Activated CD4-positive, alpha-beta memory T cell treated with anti-CD3 and anti-CD28 coated beads for 36 hours (primary cell): ENCODE measurements at places on chromosomes 1 and 21.

DNA sequence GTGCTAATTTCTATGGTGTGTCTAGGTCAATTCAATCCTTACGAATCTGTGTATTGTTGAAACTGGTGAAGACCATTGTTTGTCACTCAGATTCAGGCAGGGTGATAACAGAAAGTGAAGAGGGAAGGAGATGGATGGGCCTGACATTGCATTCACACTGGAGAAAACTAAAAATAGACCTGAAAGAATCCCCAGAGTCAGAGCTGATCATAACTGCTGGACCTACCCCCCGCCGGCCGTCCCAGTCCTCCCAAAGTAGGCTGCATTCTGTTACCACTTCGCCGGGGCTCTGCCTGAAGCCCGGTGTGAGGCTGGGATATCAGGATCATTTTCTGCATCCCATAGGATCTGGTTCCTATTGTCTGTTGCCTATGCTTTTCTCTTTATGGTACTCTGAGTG lies 121.1 kb downstream of the NUF2 start:
- DNase-seq, result no peak
- no peaks in the 10 kb centered on the region for H3K4me1 ChIP-seq
- no peak overlapping the region for H3K4me3 ChIP-seq
- H3K27ac ChIP-seq, result no peak overlapping the region

- H3K36me3 ChIP-seq, result no peaks in the 10 kb centered on the region
- peaks cover 6% of the 10 kb centered on the region for H3K4me1 ChIP-seq
- H3K27ac ChIP-seq, result no peak overlapping the region
- no peaks in the 10 kb centered on the region for H3K27me3 ChIP-seq
Measured at GRCh38 chr21:42731264-42732032, 78.0 kb downstream of the PDE9A start.

DNA sequence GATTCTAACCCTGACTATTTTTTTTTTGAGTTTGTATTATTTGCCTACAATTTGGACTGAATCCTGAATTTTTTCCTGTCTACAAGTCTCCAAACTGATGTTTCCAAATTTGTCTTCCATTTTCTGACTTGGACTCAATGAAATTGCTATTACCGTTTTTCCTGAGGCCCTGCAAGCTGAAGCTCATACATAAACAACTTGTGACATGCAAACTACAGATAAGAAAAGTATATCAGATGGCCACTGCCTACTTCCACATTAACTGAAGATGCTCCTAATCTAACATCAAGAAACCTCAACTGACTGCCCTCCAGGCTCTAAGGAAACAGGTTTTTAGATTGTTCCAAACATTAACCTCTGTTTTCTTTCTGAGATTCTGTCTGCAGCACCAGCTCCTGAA lies 51.1 kb upstream of the KLHDC7A start:
- peaks cover 15% of the 10 kb centered on the region for H3K27me3 ChIP-seq
- H3K4me3 ChIP-seq, result no peak overlapping the region
- DNase-seq, result no peak
- H3K4me1 ChIP-seq, result no peaks in the 10 kb centered on the region

DNA sequence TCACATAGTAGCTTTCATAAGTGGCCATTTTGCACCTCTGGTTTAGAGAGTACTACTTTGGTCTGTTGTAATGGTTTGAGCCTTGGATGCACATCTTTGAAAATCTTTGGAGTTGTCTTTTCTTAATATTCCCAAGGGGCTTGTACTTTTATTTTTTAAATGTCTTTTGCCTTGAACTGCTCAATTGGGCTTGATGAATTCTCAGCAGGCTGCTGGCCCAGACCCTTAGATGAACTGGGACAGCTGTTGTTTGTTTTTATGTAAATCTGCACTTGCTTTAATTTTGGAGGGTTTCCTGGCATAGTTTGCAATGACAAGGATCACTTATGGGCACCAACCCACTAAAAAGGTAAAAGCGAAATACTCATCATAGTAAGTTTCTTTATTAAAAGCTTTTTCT lies 24.9 kb downstream of the NGF start:
- no peaks in the 10 kb centered on the region for H3K36me3 ChIP-seq
- no peak overlapping the region for H3K27ac ChIP-seq
- no peaks in the 10 kb centered on the region for H3K4me1 ChIP-seq

DNA sequence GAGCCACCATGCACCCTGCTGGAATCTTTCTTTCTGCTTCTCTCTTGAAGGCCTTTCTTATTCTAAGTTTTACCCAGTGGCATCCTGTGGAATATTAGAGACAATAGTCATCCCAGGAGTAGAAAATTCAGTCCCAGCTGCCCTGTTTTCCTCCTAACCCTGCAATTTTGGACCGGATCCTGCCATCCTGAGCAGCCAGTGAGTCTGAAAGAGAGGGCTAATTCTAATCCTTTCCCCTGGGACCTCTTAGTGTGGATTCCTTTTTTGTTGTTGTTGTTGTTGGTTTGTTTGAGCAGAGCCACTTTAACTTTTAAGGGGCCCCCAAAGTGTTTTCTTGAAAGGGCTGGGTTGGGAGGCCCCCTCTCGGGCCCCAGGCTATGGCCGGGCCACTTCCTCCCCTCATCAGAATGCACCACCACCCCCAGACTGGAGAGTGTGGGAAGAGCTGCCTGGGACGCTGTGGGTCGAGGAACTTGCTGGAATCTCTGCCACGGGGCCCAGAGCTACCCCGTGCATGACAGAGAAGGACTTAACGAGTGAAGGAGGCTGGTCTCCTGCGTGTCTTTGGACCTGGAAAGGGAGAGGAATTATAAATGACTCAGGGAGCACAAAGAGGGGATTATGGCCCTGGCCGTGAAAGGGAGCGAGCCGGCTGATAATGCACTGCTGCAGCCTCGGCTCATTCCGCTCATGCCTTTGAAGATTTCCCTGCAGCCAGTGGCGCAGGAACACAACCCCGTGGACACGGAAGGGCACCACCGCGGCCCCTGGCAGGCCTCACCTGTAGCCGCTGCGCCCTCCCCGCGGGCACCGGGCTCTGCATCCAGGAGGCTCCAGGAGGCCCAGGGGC lies 81.0 kb upstream of the AKT3 start:
- no peak for DNase-seq
- peaks cover 21% of the 10 kb centered on the region for H3K27me3 ChIP-seq
- peaks cover 5% of the 10 kb centered on the region for H3K36me3 ChIP-seq
- no peak overlapping the region for H3K27ac ChIP-seq
- no peak overlapping the region for H3K4me3 ChIP-seq

DNA sequence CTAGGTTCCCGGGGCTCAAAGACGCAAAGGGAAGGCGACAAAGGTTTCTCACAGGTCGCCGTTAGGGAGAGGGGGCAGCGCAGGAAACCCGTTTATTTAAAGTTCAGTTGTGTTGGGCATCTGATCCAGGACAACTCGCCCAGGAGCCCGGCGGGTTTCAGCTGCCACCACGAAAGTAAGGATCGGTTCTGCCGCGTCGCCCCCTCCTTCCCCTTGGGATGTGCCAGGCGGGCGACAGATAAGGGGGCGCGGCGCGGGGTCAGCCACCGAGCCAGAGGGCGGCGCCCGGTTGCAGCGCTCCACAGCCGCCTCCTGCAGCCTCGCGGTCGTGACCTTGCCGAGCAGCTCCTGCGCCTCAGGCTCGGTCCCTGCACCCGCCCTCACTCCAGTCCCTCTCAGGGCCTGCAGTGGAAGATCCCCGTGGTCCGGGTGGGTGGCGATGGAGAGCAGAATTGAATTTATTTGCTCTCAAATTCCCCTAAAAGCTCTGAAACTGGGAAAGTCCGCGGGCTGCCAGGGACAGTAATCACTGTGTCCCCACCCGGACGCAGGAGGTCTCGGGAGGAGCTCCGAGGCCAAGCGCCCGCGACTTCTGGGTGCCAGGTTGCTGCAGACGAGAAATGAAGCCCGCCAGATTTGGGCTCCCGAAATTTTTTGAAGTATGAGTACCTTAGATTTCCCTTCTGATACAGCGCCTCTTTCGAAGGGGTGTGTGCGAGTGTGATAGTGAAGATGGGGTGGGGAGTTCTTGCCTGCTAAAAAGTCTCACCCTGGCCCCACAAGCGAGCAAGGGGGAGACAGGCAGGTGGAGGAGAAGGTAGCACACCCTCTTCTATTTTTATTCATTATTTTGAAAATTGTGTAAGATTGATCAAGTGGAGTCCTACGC lies 28.4 kb upstream of the NFIA start:
- H3K4me3 ChIP-seq, result peak overlapping the region; percentile 69
- H3K27me3 ChIP-seq, result peaks cover 59% of the 10 kb centered on the region
- DNase-seq, result peak; percentile 41
- H3K36me3 ChIP-seq, result no peaks in the 10 kb centered on the region
- peaks cover 31% of the 10 kb centered on the region for H3K4me1 ChIP-seq
- no peak overlapping the region for H3K27ac ChIP-seq

GRCh38 chr1:26724926-26725325 lies 29.1 kb downstream of the ARID1A start:
- H3K4me3 ChIP-seq, result no peak overlapping the region
- no peaks in the 10 kb centered on the region for H3K27me3 ChIP-seq
- H3K36me3 ChIP-seq, result peaks cover 8% of the 10 kb centered on the region
- H3K27ac ChIP-seq, result peak overlapping the region; percentile 59
- peaks cover 95% of the 10 kb centered on the region for H3K4me1 ChIP-seq

DNA sequence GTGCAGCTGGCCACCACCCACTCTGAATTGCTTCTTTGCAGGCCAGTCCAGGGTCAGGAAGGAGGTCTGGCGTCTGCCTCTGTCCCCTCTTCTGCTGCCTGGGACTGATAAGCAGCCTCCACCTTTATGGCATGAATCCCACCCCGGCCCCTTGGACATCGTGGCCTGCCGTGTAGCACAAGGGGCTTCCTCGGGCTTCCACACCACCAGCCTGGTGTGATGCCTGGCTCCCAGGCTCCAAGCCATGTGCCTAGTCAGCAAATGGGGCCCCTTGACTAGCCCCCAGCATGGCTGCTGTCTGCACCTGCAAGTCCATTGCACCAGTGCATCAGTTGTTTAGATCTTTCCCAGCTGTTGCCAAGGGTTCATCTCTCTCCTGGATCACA lies 9.9 kb upstream of the ARF1 start:
- no peaks in the 10 kb centered on the region for H3K36me3 ChIP-seq
- no peaks in the 10 kb centered on the region for H3K27me3 ChIP-seq
- DNase-seq, result no peak
- H3K4me1 ChIP-seq, result no peaks in the 10 kb centered on the region

GRCh38 chr1:172818841-172819527 lies 160.1 kb downstream of the FASLG start:
- peak; percentile 69 for DNase-seq
- H3K4me3 ChIP-seq, result peak overlapping the region; percentile 4
- H3K27ac ChIP-seq, result peak overlapping the region; percentile 63
- peaks cover 24% of the 10 kb centered on the region for H3K4me1 ChIP-seq

DNA sequence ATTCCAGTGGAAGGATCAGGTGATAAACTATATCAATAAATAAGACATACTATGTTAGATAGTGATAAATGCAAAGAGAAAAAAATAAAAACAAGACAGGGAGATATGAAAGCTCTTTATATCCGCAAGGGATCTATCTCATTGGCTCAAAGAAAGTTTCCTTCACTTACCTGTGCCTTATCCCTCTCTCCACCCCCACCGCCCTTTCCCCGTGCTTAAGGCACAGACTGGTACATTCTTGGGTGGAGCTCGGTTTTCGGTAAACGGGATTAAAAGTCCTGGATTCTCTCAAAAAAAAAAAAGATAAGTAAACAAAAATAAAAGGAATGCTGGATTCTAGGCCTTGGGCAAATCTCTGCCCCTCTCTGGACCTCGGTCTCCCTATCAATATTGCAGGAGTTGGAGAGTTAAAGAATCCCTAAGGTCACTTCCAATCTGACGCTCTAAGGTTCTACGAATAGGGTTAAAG lies 593 bp upstream of the DNAJC16 start:
- peak overlapping the region; percentile 89 for H3K4me3 ChIP-seq
- peaks cover 48% of the 10 kb centered on the region for H3K4me1 ChIP-seq
- peak overlapping the region; percentile 99 for H3K27ac ChIP-seq
- H3K27me3 ChIP-seq, result no peaks in the 10 kb centered on the region
- DNase-seq, result peak; percentile 21
- H3K36me3 ChIP-seq, result no peaks in the 10 kb centered on the region

DNA sequence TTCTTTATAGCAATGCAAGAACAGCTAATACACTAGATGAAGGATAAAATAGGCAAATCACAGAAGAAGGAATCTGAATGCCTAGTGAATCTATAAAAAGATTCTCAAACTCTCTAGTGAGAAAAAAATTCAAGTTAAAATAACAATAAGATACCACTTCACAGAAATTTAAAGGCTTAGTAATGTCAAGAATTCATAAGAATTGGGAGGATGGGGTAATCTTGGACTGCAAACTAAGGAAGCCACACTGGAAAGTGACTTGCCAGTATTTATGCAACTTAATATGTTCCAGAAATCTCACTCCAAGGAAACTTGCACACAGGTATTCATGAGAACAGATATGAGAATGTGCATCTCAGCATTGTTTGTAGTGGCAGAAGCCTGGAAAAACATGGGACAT lies 38.9 kb upstream of the PRRC2C start:
- H3K27me3 ChIP-seq, result peaks cover 2% of the 10 kb centered on the region
- no peak overlapping the region for H3K4me3 ChIP-seq
- H3K27ac ChIP-seq, result no peak overlapping the region
- H3K36me3 ChIP-seq, result no peaks in the 10 kb centered on the region
- no peak for DNase-seq
- H3K4me1 ChIP-seq, result no peaks in the 10 kb centered on the region

DNA sequence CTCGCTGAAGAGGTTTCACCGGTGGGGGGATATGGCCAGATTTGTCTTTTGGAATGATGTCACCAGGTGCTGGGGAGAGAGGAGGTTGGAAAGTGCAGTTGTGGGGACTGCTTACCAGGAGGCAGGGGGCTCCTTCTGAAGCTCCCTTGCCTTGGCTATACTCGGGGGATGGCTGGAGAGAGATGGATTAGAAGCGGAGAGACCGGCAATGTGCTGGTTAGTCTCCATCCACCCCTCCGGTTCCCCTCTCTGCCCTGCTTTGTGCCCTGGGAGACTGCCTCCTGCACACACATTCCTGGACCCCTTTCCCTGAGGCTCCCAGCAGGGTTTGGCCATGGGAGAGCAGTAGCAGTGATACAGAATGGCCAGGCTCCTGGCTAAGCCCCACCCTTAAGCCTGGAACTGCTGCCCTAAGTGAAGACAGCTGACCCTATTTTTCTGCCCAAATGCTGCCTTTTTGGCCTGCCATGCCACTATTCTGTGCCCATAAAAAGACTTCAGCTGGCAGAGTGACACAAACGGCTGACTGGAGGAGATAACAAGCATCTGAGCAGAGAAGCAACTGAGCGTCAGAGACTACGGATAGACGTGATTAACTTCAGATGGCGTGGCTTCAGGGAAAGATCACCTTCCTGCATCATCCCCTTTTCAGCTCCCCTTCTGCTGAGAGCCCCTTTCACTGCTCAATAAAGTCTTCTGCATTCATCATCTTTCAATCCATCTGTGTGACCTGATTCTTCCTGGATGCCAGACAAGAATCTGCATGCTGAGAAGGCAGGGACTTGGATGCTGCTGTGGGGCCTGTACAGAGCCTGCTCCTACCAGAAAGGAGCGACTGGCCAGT lies 14.5 kb upstream of the VPS13D start:
- H3K36me3 ChIP-seq, result no peaks in the 10 kb centered on the region
- peaks cover 7% of the 10 kb centered on the region for H3K4me1 ChIP-seq
- H3K27me3 ChIP-seq, result no peaks in the 10 kb centered on the region
- no peak overlapping the region for H3K4me3 ChIP-seq
- no peak overlapping the region for H3K27ac ChIP-seq
- no peak for DNase-seq
